Ovary (tissue), 10 donors: ENCODE measurements at places on chromosomes 3 and 15. TPM values are rescaled to one million over a fixed set of nuclear protein-coding genes. Genes with fewer than 3 reads are reported as not detected.

- DNase-seq: no peak
Observed at GRCh38 chr3:128309026-128309425, 155.7 kb downstream of the EEFSEC start.

The CASR gene
- total RNA-seq: 0.12 TPM

The B3GALNT1 gene
- total RNA-seq: 18.4 TPM

The ADAMTSL3 gene
- total RNA-seq: 3.7 TPM

DNA sequence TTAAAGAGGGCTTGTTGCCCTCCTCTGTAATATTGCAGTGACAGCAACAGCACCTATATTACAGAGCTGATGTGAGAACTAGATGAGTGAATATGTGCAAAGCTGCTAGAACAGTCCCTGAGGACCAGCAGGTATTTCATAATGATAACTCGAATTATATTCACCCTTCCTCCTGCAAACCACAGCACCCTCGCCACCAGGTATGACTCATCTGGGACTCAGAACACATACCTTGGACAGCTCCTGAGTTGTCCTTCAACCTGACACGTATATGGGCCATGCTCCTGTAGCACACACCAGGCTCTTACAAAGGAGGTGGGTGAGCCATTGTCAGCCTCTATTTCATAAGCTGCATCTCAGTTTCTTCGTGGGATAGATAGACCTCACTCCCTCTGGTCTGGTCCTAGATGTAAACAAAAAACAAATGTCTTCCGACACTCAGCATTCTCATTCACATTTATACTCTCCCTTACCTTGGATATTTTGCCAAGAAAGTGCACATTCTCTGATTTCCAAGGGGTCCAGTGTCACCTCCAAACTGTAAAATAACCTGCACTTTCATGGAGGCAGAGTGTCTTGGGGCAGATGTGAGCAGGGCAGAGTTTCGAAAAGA, 124.5 kb downstream of the TLE3 start:
- no peak for DNase-seq

DNA sequence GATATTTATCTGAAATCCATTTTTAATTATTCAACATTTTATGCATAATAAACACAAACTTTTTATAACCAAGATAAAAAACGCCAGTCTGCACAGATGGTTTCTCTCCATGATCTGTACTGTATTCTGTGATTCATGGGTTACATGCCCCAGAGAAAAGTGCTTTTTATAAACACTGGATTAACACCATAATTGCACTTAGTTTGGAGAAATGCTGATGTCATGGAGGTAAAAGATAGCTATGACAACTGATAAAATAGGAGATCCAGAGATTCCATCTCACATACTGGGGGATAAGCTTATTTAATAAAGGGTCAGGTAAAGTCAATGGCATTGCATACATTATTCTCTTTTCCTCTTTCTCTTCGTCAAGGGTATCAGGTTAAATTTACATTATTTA, 1460.4 kb upstream of the ALCAM start:
- DNase-seq: no peak

DNA sequence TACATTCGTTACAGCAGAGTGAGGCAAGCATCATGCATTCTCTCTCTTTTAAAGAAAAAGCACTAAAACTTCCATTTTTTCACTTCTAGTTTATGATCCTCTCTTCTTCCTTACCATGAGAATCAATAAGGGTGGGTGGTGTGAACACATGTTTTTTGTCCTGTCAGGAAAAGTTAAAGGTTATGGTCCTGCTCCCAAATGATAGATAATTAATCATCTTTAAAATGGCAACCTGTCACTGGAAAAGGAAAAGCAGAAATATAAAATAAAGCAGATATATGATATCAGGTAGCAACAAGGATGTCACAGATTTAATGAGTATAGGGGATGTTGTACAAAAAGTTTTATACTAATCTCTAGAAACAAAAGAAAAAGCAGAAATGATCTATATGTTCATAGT, 56.4 kb upstream of the PHLDB2 start:
- DNase-seq: no peak

- DNase-seq: peak; percentile 19
Observed at GRCh38 chr3:57006179-57006657, 54.2 kb upstream of the SPATA12 start.

GRCh38 chr3:65521032-65521431, 517.7 kb downstream of the MAGI1 start:
- DNase-seq: no peak

The MRPS25 gene
- 24.6 TPM for total RNA-seq

The CKMT1B gene
- 0.41 TPM for total RNA-seq

The DGKG gene
- total RNA-seq: 2.4 TPM

The GRIP2 gene
- 6.8 TPM for total RNA-seq
